ENCODE measurements at places on chromosomes 1 and 21.
A peak's percentile ranks its signal among the peaks of the same experiment; 100 is the strongest.

DNA sequence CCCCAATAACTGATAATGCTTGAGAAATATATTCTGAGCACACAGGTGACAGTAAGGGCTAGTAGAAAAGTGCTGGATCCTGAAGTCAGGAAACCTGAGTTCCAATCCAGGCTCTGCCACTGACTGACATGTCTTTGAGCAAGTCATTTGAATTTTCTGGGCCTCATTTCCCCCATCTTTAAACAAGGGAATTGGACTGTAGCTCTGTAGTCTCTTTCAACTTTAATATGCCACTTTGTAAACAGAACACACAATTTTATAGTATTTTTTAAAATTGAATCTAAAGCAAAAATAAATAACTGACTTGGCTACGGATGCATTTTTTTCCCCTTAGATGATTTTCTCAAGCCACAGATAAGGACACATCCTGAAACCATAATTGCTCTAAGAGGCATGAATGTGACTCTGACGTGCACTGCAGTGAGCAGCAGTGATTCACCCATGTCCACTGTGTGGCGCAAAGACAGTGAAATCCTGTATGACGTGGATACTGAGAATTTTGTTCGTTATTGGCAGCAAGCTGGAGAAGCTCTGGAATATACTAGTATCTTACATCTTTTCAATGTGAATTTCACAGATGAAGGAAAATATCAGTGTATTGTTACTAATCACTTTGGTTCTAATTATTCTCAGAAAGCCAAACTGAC, 37.0 kb downstream of the LRIG2 start:
- DNase-seq, result peak; percentile 98

GRCh38 chr1:94562519-94563260, 21.1 kb upstream of the F3 start:
- no peak for DNase-seq

DNA sequence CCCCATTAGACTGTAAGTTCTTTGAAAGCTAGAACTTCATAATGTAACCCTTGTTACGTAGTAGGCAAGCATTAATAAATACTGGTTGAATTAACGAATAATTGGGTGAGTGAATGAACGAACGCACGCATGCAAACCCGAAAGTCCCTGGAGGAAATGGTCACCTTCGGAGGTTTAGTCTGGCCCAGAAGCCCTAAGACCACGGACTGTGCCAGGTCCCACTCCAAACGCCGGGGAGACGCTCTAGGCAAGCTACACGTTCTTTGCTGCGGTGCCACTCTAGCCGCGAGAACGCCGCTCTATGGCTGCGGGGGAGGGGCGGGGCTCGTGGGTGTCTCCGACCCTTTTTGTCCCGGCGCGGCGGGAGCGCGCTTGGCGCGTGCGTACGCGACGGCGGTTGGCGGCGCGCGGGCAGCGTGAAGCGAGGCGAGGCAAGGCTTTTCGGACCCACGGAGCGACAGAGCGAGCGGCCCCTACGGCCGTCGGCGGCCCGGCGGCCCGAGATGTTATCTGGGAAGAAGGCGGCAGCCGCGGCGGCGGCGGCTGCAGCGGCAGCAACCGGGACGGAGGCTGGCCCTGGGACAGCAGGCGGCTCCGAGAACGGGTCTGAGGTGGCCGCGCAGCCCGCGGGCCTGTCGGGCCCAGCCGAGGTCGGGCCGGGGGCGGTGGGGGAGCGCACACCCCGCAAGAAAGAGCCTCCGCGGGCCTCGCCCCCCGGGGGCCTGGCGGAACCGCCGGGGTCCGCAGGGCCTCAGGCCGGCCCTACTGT, at the start of gene KDM1A:
KDM1A (plus strand) TSS at position 375 of the 769 bp plus-strand sequence; CDS start at position 504, 129 bp downstream.
- peak; percentile 97 for DNase-seq

DNA sequence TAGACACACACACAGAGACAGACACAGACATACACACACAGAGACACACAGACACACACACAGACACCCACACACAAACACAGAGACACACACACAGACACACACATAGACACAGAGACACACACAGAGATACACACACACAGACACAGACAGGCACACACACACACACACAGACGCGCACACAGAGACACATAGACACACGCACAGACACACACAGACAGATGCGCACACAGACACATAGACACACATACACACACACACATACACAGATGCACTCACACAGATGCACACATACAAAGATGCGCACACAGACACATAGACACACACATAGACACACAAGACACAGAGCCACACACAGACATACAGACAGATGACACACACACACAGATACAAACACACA, 16.0 kb downstream of the KIF21B start:
- no peak for DNase-seq

DNA sequence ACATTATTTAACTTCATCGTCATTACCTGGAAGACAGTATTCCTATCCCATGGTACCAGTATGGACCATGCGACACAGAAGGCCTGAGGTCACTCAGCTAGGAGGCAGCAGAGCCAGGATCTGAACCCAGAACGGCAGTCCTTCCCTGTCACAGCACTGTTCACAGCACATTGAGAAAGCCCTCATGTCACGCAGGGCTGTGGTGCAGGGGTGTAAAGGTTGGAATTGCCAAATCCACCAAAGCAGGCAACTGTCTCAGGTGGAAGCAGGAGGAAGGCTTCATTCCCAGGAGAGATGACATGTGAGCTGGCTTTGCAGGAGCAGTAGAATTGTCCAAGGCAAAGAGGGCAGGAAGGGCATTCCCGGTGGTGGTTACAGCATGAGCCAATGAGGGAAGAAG, 9.9 kb upstream of the TTC22 start:
- DNase-seq, result no peak

GRCh38 chr1:76961181-76961819, 94.0 kb downstream of the ST6GALNAC5 start:
- no peak for DNase-seq

GRCh38 chr1:22633697-22634463, 2.5 kb upstream of the C1QA start:
- DNase-seq, result no peak

DNA sequence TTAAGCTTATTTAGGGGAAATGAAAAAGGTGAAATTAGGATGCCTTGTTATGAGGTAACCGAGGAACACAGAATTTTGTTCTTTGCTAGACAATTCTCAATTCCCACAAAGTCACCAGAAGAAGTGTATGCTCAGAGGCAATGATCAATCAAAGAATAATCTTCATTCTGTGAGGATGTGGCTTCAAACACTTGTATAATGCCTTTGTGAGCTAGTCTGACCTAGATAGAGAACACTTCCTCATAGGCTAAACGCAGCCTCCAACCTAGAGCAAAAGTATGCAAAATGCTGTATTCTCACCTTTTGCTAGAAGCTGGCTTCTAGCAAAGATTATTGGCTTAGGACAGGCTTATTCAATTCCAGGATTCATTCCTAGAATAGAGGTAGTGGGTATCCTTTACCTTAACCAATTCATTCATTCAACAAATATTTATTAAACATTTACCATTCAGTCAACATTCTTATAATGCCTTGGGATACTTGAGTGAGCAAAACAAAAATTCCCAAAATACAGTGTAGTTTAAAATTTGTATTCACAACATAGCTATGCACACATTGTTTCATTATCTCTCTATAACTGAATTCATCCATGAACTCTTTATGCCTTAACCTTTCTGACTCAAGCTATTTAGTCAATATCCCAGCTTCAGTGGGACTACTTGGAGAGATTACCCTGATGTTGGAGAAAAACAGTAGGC, 530.2 kb downstream of the PTPRC start:
- no peak for DNase-seq
